ENCODE measurements at places on chromosomes 2 and 18.

GRCh38 chr2:31258351-31258750 lies 24.4 kb downstream of the EHD3 start:
- DNase-seq: no peak

DNA sequence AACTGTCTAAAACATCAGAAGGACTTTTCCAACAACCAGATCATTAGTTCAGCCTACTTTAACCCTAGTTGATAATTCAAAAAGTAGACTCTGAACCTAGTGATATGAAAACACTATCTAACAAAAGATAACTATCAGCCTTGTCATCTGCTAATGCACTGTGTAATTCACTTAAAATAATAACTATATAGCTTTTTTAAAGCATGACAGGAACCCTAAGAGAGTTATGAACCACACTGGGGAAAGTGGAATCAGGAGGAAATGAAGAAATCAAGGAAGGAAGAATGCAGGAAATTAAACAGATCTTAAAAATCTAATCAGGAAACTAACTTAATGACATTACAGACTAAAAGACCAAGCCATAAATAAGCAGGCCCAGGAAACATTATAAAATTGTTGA lies 9.0 kb downstream of the B4GALT6 start:
- DNase-seq: no peak

GRCh38 chr18:27094621-27095020 lies 90.5 kb downstream of the CHST9 start:
- no peak for DNase-seq

DNA sequence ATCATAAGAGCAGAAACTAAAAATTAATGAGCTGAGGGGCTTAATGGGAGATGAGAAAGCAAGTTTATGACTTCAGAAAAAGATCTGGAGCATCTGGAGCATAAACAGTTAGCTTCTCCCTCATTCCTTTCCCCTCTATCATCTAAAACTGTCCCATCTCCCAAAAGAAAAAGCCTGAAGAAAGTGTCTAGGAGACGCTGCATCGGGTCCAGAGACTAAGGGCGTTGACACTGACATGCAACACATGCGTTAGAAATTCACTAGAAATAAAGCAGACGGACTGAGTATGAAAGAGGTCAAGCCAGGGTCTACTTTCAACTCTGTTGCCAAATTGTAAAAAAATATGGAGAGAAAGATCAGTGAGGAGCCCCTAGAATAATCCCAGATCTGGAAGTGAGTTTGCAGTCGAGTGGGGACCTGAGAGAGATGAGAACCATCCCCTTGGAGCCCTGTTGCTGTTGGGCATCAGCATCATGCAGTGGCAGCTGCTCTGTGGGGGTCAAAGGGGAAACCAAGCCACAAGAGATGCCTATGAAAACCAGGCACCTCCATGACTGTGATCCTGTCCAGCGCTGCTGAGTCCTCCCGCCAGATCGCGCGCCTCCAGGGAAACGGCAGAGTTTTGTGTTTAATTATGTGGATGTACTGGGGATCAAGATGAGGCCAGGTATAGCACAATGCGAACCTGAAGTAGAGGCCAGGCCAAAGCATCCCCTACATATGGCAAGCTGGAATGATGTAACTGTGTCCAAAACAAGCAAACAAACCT lies 13.9 kb downstream of the ANTXR1 start:
- DNase-seq: no peak

- DNase-seq: no peak
These were observed 60.7 kb downstream of the HAUS1 start for GRCh38 chr18:46164920-46165319.

- DNase-seq: no peak
These were observed 258.2 kb upstream of the RAB6C start for GRCh38 chr2:129721236-129721635.

GRCh38 chr2:77488141-77488540 lies 34.0 kb downstream of the LRRTM4 start:
- no peak for DNase-seq

- DNase-seq: no peak
These were observed 744.5 kb upstream of the LINC00305 start for GRCh38 chr18:64893349-64893748.

- no peak for DNase-seq
These were observed 88.0 kb downstream of the ACTR3 start for GRCh38 chr2:113977660-113978523.

DNA sequence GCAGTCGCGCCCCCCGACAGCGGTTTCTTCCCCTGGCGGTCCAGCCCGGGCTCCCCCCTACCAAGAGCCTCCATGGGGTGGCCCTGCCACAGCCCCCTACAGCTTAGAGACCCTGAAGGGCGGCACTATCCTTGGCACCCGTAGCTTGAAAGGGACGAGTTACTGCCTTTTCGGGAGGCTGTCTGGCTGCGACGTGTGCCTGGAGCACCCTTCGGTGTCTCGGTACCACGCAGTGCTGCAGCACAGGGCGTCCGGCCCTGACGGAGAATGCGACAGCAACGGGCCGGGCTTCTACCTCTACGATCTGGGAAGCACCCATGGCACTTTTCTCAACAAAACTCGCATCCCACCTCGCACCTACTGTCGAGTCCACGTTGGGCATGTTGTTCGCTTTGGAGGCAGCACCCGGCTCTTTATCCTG lies 475 bp downstream of the SLC4A1AP start:
- DNase-seq: no peak

- no peak for DNase-seq
These were observed 1188.2 kb upstream of the FAM98A start for GRCh38 chr2:34787341-34787740.

GRCh38 chr2:168848225-168848624 lies 42.0 kb downstream of the SPC25 start:
- DNase-seq: no peak

- no peak for DNase-seq
These were observed 64.8 kb upstream of the STK39 start for GRCh38 chr2:168312036-168312822.

DNA sequence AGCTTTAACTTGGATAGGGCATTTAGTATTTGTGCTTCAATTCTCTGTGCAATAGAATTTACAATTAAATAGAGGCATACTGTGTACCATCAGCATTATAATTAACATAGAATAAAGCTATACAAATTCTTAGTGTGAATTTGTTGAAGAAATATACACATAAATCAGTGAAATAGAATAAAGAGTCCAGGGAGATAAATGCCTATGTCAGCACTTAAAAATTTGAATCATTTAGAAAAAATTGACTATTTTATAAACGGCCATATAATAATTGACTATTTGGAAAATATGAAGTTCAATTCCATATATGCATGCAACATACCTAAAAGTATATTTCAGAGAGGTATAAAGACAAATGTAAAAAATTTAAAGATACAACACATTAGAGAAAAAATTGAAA lies 348.7 kb downstream of the NR4A2 start:
- no peak for DNase-seq

DNA sequence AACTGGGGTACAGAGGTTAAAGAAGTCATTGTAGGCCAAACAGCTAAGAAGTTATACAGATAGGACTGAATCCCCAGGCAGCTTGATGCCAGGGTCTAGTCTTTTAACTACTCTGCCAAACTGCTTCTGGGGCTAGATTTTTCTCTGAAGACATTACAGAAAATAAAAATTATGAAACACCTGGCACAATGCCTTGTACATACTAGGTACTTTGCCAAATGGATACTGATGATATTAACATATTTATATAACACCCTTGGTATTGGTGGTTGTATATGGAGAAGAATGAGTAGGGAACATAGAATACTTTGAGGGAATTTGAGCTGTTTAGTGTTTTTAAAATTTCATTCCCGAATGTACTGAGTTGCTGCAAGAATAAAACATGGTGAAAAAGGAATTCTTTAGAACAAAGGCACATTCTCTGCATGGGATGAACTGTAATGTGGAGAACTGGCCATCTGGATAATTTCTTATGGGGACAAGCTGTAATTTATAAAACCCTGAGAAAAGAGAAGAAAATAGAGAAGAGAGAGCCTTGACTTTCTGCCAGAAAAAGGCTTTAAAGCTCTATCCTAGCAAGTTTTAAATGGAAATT lies 210.9 kb upstream of the TMEM200C start:
- DNase-seq: no peak

DNA sequence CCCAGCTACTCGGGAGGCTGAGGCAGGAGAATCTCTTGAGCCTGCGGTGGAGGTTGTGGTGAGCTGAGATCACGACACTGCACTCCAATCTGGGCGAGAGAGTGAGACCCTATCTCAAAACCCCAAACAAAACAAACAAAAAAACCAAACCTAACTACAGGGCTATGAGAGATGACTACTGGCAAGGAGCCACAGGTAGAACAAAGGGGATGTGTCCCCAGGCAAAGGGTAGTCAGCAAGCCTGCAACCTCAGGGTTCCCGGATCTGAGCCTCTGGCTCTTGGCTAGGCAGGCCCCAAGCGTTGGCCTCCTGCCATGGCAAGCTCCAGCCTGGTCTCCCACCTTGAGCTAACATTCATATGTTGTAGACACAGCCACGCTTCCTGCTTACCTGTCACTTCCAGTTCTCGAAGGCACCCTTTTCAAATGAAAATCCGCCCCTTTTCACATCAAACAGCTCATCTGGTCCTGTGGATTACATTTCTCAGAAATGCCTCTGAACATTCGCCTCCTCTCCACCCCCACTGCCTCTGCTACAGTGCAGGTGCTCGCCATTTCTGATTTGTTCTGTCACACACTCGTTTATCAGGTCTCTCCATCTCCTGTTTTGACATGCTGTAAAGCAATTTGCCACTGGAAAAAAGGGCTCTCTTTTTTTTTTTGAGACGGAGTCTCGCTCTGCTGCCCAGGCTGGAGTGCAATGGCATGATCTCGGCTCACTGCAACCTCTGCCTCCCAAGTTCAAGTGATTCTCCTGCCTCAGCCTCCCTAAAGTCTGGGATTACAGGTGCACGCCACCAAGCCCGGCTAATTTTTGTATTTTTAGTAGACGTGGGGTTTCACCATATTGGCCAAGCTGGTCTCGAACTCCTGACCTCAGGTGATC lies 13.1 kb upstream of the ACTR3 start:
- DNase-seq: no peak

GRCh38 chr2:101724125-101724474 lies 26.6 kb downstream of the MAP4K4 start:
- DNase-seq: no peak
